Femur (tissue), 1 donor: ENCODE measurements at places on chromosomes 11 and 22.
A peak's percentile ranks its signal among the peaks of the same experiment; 100 is the strongest.

DNA sequence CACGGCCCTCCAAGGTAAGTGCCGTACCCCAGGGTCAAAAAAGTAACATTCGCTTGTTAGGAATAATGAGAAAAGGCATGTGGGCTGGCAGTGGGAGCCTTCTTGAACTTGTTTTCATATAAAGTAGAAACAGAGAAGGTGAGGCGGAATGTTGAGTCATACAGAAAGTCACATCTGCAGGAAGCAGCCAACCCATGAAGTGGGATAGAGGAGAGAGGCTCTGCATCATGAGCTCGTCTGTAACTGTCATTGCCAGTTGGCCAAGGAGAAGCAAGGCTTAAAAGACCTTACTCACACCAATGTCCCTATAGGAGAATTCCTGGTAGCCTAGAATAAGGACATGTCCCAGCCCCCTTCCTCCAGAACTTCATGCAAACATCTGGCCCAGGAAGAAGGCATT, 253.3 kb downstream of the BUD13 start:
- DNase-seq = no peak

- no peak for DNase-seq
Observed at GRCh38 chr22:26095256-26095956, 73.9 kb upstream of the SEZ6L start.

DNA sequence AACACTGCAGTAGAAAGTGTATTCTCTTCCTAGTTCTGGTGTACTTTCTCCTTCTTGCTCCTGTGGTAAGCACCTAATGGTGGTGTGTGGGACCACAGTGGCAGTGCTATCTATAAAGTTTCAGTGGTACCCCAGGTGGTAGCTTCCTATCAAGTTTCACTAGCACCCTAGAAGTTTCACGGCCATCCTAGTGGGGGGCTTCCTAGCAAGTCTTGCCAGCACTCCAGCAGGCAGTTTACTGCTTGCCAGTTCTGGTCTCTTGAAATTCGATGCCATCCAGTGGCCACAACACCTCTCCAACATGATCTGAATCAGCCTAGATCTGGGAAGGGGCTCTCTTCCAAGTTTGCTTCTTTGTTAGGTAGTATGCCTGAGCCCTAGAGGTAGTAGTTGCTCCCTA, 229.6 kb downstream of the SWAP70 start:
- DNase-seq = no peak

DNA sequence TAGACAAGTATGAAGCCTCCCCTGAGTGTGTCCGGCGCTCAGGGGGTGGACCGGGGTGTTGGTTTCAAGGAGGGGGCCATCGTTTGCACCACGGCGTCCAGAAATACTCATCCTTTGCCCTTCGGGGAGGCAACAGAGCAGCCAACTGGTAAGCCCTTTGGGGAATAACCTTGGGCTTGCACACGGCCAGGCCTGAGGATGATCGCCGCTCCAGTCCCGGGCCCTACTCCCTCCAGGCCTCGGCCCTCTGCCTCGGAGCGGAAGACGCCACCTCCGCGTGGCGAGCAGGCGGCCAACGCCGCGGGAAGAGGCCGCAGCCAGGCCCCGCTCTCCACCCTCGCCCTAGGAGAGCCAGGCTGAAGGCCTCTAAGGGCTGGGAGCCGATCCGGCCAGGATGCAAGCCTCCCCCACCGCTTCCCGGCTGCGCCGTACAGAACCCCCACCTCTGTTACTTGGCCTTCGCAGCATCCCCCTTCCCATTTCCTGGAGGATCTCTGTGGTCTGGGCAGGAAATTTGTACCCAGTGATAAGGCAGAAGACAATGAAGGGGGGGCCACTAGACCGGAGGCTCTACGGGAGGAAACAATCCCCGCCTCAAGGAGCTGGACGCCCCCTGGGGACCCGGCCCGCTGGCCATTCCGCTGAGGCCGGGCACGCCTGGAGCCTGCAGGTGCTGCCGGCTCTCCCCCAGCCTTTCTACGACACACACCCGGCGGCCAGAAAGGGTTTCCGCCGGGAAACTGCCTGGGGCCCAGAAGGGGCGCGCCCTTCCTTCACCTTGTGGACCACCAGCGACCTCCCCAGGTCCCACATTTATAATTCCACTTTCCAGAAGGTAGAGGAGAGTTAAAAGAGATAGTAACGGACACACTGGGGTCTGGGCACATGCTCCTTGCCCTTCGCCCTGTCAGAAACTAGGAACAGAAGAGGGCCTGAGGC, 2.6 kb downstream of the ESAM start:
- peak; percentile 60 for DNase-seq

DNA sequence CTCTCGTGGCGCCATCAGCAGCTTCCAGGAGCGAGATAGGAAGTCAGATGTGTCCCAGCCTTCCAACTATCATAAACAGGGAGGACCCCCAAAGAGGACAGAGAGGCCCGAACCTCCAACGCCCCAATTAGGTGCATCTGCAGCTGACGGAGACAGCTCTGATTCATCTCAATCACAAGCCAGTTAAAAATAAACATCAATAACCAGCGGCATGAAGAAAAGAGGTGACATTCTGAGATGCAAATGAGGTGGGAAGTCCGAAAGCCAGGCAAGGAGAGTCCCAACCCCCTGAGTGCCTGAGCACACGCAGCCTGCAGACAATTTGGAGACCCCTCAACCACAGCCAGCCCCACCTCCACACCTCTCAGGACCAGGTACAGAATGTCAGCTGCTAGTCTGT, 28.1 kb upstream of the IGSF9B start:
- DNase-seq = no peak

GRCh38 chr11:103609117-103610066, 427.0 kb upstream of the DDI1 start:
- DNase-seq = no peak

- no peak for DNase-seq
Observed at GRCh38 chr11:75386942-75387630, 12.2 kb upstream of the RPS3 start.

- no peak for DNase-seq
Observed at GRCh38 chr11:83159902-83160865, 3.3 kb downstream of the PCF11 start.

DNA sequence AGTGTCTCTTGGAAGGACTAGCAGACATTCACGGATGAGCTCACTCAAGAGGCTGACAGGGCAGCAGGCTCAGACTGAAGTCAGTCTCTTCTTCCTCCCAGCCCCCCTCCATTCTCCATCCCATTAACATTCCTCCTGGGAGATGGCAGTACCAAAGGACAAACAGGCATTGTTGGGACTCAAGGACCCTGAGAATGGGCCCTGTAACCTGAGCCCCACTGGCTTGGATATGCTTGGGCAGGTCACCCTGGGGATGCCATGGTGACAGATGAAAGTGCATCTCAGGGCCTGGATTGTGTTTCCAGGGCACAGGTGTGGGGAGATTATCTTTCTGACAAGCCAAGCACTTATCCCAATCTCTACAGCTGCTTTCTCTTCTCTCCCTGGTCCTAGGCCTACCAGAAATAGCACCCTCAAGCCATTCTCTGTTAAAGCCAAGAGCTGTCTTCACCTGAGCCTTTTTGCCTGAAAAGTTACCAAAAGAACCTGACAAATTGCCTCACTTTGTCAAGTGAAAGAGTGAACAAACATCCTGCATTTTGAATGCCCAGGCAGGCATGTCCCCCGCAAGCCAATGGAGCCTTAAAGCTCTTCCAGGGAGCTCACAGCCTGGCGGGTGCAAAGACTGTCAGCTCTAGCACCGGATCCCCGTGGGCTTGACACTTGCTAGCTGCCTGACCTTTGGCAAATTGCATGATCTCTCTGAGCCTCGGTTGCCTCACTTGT, 366.0 kb upstream of the NARS2 start:
- DNase-seq = no peak

GRCh38 chr11:120599816-120600420, 88.4 kb downstream of the GRIK4 start:
- DNase-seq = no peak

GRCh38 chr11:93577286-93577685, 34.1 kb upstream of the SMCO4 start:
- DNase-seq = no peak

DNA sequence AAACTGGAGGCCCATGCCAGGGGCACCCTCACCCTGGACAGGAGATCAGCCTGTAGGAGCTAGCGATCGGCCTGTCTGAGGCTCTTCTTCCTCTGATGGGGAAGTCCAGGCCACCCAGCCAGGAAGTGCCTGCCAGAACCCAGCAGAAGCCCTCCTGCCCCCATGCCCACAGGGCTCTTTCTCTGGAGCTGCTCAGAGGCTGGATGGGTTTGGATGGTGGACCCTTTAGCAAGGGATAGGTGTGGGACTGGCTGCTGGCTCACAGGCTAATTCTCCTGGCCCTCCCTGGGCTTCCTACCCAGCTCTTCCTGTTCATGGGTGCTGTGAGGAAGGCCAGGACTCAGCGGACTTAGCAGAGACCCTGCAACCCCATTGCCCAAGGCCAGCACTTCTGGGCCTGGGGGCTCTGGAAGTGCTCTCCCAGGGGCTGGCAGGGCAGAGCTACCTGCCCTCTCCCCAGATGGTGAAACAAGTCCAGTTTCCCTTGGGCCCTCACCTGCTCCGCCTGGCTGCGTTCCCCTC, 7.6 kb downstream of the FXYD2 start:
- DNase-seq = no peak

GRCh38 chr11:67561971-67562619, 21.5 kb upstream of the GSTP1 start:
- DNase-seq = no peak

DNA sequence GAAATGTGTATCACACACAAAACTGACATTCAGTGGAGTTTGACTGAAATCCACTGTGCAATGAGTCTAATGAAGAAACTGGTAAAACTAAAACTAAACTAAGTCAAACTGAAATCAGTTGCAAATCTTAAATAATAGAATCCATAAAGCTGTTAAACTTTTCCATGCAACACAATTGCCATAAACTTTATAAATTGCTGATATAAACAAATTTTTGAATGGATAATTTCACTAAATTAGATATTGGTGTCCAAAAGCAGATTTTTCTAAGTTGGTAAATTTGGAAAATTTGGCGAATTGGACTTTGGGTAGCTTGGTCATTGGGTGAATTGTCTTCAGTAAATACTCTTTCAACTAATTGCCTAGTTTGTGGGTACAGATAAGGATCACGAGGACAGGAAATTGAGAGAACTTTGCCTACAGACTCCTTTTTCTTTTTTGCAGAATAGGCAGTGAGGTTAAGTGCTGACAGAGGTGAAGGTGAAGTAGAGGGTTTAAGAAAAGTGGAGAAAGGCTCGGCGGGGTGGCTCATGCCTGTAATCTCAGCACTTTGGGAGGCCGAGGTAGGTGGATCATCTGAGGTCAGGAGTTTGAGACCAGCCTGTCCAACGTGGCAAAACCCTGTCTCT, 12.8 kb downstream of the MRPL17 start:
- DNase-seq = no peak

GRCh38 chr11:2132246-2132645, 6.9 kb downstream of the IGF2 start:
- DNase-seq = peak; percentile 15

GRCh38 chr11:120500414-120501071, 11.0 kb upstream of the GRIK4 start:
- DNase-seq = no peak

DNA sequence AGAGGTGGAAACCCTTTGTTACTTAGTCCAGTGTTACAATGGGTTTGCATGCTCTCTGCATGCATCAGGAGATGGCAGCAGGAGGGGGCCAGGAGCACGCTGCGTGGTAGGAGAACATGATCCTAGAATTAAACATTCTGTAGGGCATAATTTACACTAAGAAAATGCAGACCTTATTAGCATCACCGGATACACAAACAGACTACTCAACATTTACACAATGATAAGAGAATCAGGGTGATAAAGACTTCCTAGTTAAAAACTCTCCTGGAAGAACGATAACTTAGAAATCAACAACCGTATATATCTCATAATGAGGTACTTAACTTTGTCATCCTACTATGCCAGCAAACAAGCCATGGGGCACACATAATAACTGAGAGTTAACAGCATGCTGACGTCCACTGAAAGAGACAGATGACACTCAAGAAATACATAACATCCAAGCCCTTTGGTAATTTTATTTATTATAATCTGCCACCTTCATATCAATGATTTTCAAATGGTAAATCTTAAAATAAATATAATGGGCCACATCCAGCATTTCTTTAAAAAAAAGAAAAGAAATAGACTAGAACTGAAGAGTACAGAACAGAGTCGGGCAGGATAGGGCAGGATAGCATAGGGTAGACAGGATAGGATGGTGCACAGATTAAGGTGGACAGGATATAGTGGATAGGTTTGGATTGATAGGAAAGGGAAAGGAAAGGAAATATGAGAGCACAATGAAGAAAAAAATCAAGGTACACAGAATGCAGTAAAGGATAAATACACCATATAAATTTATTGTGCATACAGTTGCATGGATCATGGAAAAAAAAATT, 27.5 kb downstream of the CADM1 start:
- no peak for DNase-seq
